ENCODE measurements at places on chromosomes 13 and 19. TPM values are rescaled to one million over a fixed set of nuclear protein-coding genes. Genes with fewer than 3 reads are reported as not detected.
A peak's percentile ranks its signal among the peaks of the same experiment; 100 is the strongest.

DNA sequence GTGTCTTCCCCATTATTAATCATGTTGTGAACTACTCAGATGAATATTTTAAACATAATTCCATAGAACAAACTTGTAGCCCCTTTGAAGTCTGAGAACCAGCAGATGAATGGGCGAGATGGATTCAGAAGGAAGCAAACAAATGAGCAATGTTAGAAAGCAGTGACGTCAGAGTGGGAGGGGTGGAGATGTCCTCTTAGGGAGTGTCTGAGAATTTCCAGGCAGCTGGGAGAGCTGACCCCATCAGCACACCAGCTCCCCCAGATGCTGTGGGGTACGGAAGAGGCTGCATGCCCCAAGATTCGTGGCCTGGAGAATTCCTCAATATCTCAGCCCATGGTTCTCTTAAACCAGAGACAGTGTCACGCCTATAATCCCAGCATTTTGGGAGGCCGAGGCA is 68.6 kb downstream of the DPF1 start:
- DNase-seq, result no peak

DNA sequence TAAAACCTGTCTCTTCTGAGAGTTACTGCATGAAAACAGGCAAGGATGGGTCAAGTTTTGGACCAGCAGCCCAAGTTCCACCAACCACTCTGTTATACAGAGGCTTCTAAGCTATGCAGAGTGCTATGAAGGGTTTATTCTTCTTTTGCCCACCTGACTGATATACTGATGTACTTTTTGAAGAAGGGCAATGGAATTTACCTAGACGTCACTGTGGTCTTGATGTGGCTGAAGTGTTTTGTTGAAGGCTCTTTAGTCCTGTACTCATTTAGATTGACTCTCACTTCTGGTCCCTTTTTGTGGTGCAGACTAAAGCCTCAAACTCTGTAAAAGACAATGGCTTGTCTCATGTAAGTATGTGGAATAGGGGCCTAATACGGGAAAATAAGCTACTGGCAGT is 92.0 kb downstream of the DGKH start:
- no peak for DNase-seq

Gene LILRA5
- polyA plus RNA-seq, result not detected

Gene CGB3
- polyA plus RNA-seq, result not detected

DNA sequence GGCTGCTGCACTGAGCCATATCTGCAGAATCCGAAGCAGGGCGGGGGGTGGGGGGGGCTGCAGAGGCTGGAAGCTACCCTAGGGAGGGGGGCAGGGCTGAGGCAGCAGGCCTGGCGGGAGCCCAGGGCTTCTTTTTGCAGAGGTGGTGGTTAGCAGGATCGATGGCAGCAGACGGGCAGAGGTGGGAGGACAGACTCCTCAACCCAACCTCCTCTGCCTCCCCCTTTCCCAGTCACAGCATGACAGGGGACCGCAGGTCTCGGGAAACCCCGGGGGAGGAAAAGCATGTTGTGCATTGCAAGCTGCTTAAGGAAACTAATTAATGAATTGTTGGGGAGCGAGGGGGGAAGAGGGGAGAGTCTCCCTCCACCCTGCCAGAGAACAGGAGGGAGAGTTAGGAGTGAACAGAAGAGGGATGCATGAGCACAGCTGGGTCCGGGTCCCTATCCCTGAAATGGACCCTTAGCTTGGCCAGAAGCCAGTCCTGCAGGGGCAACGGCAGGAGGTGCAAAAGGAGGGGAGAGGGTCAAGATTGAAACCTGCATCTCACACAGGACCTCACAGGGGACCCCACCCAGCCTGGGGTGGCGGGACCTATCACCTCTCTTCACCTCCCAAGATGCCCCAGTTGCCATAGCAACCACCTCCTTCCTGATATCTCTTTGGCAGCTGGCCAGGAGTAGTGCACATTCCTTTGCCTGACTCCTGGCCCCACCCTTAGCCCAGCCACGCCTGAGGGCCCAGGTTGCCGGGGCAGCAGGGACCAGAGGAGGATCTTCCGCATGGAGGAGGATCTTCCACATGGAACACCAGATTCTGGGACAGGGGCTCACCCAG is 1.8 kb downstream of the FXYD7 start:
- DNase-seq, result no peak

DNA sequence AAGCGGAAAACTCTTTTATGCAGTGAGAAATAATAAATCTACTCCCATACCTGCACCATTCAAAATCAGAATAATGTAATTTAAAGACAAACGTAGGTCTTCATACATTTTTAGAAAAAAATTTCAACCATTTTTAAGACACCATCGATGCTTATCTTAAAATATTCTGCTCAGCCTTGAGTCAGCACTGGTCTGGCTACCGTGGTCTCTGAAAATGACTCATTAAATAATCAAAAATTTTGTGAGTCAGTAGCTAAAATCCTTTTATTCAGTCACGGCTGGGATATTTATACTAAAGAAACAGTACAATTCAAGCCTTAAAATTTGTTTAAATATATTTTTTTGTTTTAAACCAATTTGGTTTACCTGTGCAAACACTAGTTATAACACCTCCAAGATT is 2862.8 kb upstream of the PCDH20 start:
- no peak for DNase-seq

DNA sequence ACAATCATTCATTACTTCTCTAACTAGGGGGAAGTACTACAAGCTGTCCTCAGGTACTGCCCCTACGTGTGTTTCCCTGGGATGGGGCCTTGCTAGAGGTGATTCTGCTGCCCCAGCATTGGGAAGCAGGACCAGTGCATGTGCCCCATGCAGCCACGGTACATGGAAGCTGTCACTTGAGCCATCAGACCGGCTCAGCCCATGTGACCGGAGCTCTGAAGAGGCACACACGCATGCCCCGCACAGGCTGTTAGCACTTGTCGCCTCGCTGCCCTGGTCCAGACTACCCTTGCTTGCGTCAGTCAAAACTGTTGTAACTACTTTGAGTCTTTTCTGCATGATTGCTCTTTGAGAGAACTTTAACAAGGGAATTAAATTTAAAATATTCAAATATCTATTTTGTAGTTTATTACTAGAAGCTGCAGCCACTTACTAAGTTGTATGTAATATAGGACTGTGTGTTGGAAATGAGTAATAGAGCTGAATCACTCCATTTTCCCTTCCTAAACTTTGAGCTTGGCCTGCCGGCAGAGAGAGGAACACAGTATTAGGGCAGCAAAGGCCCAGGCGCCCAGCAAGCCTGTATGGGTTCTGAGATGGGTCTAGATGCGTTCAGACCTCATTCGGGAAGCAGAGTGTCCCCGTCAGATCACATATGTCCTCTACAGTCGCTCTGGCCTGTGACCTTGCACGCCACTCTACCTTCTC is 42.2 kb downstream of the DHRS12 start:
- no peak for DNase-seq

DNA sequence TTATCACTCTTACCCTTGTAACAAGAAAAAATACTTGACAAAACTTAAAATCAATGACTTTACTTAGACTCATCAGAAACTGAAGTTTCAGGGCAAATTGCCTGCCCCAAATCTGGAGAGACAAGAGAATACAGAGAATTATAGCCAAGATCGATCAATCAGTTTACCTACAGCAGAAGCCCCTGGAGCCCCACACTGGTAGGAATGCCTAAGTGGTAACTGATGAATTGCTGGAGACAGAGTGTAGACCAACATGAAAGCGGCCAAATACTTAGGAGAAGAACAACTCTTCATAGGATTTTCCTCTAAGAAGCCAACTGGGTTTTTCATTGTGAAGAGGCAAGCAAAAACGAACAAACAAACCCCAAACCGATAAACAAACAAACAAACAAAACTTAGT is 1430.0 kb downstream of the EFNB2 start:
- DNase-seq, result no peak

Gene LRG1
- polyA plus RNA-seq, result 1.4 TPM

Gene GRK1
- not detected for polyA plus RNA-seq

Gene CABP5
- polyA plus RNA-seq, result not detected

GRCh38 chr19:54517483-54517882 is 14.9 kb downstream of the LAIR2 start:
- peak; percentile 47 for DNase-seq

Gene NLRP5
- polyA plus RNA-seq, result not detected

DNA sequence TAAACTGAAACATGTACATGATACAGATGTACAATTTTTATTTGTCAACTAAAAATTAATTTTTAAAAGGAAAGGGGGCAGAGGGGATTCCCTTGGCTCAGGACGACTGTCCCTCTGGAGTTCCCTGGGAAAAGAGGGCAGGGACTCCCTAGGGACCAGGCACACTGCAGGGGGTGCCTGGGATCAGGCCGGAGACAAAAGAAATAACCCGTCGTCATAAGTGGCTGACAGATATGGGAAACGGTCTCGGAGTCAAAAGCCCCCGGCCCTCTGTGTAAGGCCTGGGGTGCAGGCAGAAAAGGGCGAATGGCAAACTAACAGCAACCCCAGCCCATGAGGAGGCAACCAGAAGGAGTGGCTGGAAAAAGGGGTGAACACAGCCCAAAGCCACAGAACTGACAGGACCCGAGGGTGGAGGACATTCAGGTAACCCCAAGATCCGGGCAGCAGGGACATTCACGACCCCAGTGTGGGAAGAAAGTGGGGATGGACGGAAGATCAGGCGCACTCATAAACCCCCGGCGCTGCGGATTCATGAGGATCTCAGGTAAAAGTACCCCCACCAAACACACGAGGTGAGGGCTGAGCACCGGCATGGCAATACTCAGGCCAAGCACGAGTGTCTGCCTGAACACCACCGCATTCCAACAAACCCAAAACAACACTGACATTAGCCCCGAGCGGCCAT is 6.7 kb downstream of the MLLT1 start:
- DNase-seq, result no peak

DNA sequence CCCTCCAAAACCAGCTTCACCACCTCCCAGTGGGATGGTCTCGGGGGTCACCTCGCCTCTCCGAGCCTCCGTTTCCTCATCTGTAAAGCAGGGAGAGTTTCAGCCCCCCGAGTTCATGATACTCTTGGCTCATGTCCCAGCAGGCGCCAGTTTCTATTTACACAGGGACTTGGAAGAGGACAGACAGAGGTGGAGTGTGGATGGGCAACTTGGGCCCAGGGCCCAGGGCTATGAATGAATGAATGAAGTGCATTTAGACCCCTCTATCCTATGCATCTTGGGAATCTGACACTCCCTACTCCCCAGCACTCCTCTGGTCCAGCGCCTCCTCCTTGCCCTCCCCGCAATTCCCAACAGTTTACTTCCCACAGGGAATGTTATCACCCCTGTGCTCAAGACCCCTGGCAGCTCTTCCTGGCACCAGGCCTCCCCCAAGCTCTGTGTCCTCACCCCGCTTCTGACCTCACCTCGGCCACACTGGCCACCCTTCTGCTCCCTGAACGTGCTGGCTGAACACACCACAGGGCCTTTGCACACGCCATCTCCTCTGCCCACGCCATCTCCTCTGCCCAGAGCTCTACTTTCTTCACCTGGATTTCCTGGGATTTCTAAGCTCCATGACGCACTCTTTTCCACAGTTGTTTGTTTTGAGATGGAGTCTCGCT is 4.9 kb upstream of the C2CD4C start:
- no peak for DNase-seq

DNA sequence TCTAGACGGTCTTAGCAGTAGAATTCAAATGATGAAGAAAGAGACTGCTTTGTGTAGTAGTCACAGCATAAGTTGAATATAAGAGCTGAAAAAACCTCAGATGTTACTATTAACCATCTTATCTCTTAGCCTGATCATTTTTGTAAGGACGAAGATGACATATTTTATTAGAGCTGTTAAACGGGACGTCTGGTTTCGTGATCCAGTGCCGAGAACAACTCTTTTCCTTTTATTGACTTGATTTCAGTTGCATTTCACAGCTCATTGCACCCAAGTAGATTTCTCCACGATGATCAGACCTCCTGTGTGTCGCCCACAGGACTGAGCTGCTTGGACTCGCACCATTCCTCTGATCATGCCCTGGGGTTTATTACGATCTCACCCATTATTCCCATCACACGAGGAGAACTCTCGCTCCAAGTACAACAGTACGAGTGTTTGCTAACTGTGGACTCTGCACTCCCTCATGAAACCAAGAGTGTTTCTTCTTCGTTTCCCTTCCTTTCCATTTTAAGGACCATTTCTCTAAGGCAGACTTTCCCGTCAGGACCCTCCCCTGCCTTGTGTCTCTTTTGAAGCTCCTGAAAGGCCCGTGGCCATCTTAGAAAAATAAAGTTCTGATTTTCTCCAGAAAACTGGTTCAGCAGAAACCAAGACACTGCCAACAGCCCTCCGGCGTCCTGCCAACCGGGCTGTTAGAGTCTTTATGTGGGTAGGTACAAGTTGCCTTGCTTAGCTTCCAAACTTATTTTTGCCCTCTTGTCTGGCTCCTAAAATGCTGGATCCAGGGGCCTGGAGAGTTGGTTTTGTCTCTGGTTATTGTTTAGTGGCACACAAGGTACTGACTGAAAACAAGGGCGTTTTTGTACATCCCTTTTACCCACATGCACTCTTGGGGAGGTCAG is 48.2 kb upstream of the RNF113B start:
- DNase-seq, result no peak

Gene CSNK1G2
- 17.9 TPM for polyA plus RNA-seq

DNA sequence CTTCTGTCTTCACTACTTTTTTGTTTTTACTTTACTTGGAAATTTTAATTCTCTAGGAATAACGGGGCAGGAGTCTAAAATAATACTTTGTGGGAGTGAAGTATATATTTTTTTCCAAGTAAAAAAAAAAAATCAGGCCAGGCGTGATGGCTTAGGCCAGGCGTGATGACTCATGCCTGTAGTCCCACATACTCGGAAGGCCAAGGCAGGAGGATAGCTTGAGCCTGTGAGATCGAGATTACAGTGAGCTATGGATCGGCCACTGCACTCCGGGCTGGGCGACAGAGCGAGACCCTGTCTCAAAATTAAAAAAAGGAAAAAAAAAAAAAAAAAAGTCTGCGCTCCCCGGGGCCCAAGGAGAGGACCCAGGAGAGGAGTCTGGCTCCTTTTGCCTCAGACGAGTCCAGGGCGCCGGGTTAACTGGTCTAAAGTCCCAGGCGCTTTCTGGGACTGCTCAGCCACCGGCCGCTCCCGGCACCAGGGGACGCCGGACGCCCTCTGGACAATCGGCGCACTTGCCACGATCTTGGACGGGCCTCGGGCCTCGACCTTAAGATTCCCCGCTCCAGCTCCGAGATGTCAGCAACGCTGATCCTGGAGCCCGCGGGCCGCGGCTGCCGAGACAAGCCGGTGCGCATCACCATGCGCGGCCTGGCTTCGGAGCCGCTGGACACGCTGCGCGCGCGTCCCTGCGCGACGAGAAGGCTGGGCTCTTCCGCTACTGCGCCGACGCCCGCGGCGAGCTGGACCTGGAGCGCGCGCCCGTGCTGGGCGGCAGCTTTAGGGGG is 2.7 kb upstream of the ZFP82 start:
- no peak for DNase-seq

Gene EID2B
- 7.3 TPM for polyA plus RNA-seq

Gene RFX2
- polyA plus RNA-seq, result 3.0 TPM

GRCh38 chr19:38557205-38557799 is 60.5 kb downstream of the MAP4K1 start:
- DNase-seq, result no peak

GRCh38 chr19:4182084-4182810 is at the start of the genes ANKRD24 and SIRT6:
TSS of gene ANKRD24 (plus strand) at chr19:4182689. CDS start at chr19:4186426, 3,737 bp downstream.
TSS of gene SIRT6 (minus strand) at chr19:4182563. CDS start at chr19:4182539, 24 bp downstream.
- DNase-seq, result peak; percentile 94

All from CD4-positive, CD25-positive, alpha-beta regulatory T cell (primary cell).